Midbrain (tissue), 1 donor: ENCODE measurements at places on chromosomes 4 and X.
A peak's percentile ranks its signal among the peaks of the same experiment; 100 is the strongest.

- no peak for DNase-seq
Observed at GRCh38 chr4:78518561-78518960, 33.0 kb upstream of the ANXA3 start.

DNA sequence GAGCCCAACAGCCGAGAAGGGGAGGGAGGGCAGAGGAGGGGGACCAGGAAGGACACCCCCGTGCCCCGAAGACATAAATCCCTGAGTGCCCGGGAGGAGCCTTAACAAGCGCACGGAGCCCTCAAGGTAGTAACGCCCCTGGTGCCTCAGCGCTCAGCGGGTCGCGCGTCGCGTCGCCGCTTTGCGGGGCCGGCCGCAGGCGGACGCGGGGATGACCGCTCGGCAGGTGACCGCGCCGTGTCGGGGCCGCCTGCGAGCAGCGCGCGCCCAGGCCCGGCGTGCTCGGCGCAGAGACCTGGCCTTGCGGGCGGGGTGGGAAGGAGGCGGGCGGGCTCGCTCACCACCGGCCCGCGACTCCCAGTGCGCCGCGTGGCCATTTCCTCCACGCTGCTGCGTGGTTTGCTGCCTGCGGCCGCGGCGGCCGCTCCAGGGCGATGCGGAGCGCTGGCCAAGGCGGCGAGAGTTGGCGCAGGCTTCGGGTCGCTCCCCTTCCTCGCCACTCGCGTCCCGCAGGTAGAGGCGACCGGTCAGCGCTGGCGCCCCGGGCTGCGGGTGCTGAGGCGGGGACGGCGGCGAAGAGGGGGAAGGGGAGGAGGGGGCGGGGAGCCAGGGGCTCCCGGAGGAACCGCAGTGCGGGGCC is 632 bp downstream of the CCSER1 start:
- DNase-seq, result no peak

- no peak for DNase-seq
Observed at GRCh38 chr4:145047151-145047550, 50.8 kb downstream of the ANAPC10 start.

GRCh38 chrX:45566456-45566855 is 365.8 kb upstream of the DIPK2B start:
- DNase-seq, result no peak

DNA sequence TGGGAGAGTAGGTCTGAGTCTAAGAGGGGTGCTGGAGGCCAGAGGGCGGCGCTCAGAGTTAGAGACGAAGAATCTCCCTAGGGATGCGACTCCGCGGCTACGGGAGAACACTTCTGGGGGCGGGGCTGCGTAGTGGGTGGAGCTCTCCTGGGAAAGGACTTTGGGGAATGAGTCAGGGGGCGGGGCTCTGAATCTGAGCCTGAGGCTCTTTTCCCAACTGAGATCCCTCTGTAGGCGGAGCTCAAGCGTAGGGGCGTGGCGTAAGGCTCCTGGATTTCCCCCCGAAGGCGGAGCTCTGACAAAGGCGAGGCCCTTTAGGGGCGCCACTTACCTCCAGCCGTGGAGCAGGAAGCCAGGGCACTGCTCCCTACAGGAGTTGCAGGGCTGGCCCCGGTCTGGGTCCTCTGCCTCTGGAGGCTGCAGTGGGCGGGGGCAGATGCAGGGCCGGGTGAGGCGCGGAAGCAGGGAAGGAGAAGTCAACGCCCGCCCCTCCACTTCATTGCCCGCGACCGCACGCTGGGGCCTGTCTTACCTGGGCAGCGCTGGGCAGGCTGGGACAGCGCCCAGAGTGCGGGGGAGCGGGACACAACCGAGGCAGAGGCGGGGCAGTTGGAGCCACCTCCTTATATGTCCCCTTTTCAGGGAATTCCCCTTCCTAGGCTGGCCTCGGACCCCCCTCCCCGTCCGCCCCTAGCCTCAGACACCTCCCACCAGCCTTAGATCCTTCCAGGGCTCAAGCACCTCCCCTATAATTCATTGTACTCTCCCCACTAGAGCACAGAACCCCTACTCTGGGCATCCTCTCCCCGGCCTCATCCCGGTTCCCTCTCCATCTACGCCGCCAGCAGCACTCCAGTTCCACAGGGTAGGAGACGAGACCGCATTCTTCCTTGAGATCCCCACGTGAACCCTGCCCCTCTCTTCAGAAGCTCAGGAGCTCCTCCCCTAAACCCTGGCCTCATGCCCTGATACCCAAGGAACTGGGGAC is 1.6 kb downstream of the PRICKLE3 start:
- DNase-seq, result no peak

DNA sequence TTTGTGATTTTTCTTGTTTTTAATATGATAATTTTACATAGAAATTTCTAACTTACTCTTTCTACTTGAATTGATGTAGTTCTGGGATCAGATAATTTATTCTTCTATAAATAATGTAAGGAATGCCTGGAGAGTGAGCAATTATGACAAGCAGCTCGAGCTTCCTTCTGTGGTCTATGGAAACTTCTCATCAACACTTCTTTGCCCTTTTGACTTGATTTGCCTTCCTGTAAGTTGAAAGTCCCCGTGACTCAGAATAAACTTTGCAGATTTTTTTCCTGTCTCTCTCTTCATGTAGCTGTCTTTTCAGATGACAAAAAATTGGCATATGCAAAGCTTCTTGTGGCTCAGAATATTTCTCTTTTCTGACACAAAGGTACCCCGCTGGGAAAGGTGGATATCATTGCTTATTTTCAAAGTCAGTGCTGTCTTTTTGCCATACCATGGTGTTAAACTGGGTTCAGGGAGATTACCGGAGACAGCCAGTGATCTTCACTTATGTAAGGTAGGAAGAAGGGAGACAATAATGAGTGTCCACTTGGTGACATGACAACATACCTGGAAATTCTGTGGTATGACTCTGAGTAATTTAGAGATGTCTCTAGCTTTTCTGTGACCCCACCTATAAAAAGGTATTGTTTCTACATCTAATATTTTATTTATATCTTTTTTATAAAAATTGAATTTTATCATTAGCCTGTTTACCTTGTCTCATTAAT is 278.6 kb upstream of the GNPDA2 start:
- DNase-seq, result no peak

- no peak for DNase-seq
Observed at GRCh38 chr4:110034026-110034393, 121.3 kb downstream of the EGF start.

DNA sequence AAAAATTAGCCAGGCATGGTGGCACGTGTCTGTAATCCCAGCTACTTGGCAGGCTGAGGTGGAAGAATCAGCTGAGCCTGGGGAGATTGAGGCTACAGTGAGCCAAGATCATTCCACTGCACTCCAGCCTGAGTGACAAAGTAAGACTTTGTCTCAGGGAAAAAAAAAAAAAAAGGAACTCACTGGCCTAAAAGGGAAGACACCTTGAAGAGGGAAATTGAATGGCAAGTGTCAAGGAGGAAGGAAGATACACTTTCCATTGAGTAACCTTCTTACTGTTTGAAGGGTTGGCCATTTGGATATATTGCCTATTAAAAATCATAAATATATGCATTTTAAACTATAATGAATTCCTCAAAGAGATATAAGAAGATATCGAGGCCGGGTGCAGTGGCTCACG is 147.5 kb upstream of the FAM241A start:
- no peak for DNase-seq

GRCh38 chrX:112424166-112424565 is 255.6 kb downstream of the LHFPL1 start:
- no peak for DNase-seq

DNA sequence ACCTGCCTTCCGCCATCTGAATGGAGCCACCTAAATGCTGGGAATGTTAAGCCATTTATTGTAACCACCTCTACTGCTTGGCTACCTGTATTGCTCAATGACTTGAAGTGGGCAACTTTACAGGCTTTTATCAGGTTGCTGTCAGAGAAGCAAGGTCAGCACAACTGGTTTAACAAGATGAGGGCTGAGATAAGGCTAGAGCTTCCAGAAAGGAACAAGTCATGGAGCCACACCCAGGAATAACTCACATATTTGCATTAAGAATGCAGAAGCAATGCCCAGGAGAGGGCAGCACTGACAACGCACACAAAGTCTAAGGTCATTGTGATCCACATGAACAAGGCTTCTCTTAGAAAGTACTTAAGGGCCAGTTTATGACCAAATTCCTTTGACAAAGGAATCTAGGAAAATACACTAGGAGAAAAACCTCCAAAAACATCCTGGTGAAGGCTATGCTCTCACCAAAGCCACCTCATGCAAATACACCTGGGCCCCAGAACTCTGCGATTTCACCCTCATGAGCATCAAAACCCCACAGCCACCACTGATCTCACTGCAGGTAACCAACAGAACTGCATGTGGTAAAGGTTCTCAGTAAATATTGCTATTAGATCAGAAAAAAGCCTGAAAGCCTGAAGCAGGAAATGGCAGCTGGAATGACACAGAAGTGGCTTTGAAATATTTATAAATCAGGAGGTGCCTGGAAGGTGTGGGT is 15.0 kb upstream of the STS start:
- peak; percentile 42 for DNase-seq

GRCh38 chr4:123120473-123120872 is 198.1 kb upstream of the NUDT6 start:
- no peak for DNase-seq

DNA sequence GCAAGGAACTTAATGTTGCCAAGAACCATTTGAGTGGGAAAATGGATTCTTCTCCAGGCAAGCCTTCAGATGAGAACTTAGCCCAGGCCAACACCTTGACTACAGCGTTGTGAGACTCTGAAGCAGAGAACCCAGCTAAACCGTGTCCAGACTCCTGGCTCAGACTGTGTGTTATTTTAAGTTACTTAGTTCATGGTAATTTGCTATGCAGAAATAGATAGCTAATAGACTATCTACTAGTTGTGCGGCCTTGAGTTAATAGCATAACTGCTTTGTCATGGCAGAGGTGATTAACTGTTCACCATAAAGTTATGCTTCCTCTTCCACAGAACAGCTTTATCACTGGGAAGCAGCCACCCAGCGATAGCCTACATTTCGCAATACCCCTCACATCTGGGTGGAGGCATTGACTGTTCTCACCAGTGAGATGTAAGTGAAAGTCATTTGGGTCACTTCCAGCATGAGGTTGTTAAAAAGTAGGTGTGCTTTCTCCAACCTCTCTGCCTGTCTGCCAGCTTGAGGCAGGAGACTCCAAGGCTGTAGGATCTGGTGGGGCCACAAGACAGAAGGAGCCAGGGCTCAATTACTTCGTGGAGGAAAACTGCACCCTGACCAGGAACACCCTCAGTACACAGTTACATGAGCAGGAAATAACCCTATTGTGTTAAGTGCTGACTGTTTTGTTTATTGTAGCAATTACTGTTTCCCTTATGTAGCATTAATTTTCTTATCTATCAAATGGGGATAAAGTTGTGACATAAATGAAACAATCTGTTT is 94.2 kb downstream of the GPAT3 start:
- DNase-seq, result no peak

GRCh38 chr4:48346594-48346993 is 5.3 kb downstream of the SLAIN2 start:
- DNase-seq, result no peak

GRCh38 chr4:47238667-47239066 is 207.3 kb downstream of the GABRB1 start:
- no peak for DNase-seq

- DNase-seq, result no peak
Observed at GRCh38 chr4:4514786-4515185, 27.1 kb downstream of the STX18 start.

GRCh38 chr4:184668511-184669114 is 19.1 kb downstream of the PRIMPOL start:
- no peak for DNase-seq

DNA sequence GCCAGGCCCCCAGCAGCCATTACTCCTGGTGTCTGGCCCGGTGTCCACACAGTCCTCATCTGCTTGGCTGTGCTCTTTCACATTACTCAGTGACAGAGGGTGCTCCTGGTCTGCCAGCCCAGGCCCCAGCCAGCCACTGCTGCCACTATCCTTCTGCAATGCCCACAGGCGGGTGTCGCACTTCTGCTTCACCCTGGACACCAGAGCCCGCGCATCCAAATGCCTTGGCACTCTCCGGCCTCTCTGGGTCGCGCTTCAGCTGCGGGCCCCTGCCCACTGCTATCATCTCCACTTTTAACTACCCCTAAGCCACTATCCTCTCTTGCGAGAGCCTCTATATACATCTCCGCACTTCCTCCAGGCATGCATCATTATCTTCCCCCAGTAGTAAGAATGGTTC is 76.4 kb upstream of the UCP1 start:
- no peak for DNase-seq

- no peak for DNase-seq
Observed at GRCh38 chrX:77298790-77299189, 148.4 kb upstream of the FGF16 start.

GRCh38 chr4:61379406-61379805 is 179.3 kb downstream of the ADGRL3 start:
- DNase-seq, result no peak

GRCh38 chr4:83413676-83414075 is 41.9 kb downstream of the HELQ start:
- no peak for DNase-seq

DNA sequence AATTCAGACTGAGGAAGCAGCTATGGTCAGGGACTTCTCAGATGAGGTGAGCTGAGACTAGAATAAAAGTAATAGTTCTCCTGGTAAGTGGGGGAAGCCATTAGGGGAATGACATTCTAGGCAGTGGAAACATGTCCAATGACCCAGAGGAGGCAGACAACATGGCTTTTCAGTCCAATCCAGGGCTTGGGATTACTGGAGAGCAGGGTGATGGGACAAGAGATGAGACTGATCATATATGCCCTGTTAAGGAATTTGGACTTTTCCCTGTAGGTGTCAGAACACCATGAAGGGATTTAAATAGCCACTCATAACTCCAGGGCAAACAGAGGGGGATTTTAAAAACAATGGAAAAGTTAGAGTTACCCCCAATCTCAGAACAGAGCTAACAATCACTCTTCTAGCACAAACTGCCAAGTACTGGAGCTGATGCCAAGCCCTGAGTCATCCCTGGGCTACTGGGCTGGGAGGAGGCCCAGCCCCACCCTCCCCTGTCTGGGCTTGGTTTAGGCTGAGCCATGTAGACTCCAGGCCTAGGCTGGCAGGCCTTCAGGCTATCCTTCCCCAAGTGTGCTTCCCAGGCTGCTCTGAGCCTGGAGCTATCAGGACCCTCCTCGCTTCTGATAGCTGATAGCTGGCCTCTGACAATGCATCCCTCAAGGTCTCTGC is 22.7 kb upstream of the MSN start:
- DNase-seq, result peak; percentile 46

DNA sequence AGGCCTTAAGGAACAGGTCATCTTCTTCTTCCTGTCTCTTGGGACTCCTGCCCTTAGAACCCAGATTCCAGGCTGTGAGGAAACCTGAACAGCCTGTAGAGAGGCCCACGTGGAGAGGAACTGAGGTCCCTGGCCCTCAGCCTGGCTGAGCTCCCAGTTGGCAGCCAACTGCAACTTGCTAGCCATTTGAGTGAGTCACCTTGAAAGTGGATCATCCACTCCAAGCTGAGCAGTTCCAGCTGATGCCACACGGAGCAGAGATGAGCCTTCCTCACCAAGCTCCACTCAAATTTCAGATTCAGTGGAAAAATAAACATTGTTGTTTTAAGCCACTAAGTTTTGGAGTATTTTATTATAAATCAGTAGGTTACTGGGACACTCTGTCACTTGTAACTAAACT is 392.5 kb downstream of the BCOR start:
- no peak for DNase-seq
